ENCODE measurements at places on chromosomes 2 and 18.
A peak's percentile ranks its signal among the peaks of the same experiment; 100 is the strongest.

DNA sequence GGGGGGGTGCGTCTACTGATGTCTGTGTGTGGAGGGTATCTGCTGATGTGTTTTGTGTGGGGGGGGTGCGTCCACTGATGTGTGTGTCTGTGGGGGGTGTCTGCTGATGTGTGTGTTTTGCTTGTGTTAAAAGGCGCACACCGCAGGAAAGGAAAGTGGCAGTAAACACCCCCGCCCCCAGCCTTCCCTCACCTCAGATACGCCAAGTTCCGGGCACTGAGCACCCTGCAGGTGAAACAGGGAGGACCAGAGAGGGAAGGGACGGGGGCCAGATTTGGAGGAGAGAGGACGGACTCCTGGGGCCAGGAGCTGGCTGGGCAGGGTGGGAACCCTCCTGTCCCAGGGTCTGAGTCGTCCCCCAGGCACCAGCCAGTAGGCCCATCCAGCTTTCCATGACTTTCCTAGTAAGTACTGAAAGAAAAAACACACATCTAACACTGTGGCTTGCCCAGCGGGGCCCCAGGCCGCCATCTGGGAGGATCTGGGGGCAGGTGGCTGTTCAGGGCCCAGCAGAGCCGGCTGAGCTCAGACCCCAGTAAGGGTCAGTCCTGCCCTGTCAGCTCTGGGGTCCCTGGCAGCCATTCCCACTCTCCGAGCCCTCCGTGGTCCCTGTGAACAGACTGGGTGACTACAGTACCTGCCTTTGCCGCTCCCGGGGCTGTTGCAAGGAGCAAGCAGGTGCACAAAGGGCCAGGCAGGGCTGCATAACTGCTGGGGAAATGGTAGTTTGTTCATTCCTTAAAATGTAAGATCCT, 126.9 kb downstream of the NFATC1 start:
- peak; percentile 47 for DNase-seq

- no peak for DNase-seq
Observed at GRCh38 chr18:55387139-55387984, 200.6 kb downstream of the TCF4 start.

DNA sequence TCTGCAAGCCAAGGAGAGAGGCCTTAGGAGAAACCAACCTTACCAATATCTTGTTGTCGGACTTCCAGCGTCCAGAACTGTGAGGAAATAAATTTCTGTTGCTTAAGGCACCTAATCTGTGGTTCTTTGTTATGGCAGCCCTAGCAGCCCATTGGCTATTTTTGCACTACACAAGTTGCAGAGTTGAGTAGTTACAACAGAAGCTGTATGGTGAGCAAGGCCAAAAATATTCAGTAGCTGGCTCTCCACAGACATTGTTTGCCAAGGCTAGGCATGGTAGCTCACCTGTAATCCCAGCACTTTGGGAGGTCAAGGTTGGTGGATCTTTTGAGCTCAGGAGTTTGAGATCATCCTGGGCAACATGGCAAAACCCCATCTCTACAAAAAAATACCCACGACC, 27.1 kb upstream of the SCYGR1 start:
- DNase-seq: no peak

DNA sequence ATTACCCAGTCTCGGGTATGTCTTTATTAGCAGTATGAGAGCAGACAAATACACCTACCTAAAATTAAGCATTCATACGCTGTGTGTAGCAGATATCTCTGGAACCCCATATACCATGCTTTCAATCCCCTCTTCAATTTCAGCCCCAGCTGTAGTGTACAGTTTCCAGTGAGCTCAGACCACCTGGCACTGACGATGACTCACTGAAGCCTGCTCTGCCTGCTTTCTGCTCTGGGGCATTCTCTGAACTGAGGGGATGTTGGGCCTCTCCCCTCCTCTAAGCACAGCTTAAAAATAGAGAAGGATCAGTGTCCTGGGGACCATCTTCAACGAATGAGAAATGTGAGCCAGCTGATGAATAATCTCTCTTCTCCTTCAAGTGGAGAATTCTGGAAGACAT, 8.7 kb upstream of the CCL20 start:
- no peak for DNase-seq

DNA sequence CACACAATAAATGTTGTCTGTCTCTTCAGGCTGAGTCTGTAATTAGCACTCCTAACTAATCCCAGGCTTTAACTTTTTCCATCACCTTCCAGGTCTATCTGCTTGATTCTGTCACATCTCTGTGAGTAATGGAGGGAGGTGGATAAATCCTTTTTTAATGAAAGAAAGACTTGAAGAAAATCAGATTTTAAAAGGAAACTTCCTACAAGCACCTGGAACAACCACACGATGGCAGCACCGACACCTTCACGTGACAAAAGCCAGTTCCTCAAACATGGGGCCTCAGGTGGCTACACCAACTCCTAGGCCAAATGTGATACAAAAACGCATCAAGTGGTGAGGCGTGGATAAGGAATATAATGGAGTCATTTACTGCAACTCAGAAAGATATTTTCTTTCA, 41.8 kb downstream of the TGFBRAP1 start:
- no peak for DNase-seq

GRCh38 chr18:31268985-31269406, 49.0 kb upstream of the DSG1 start:
- DNase-seq: no peak
